ENCODE measurements at places on chromosomes 11 and 22. TPM values are rescaled to one million over a fixed set of nuclear protein-coding genes. Genes with fewer than 3 reads are reported as not detected.

Gene YPEL1
- total RNA-seq, result 0.23 TPM

Gene GLYAT
- total RNA-seq, result not detected

Gene RFPL3
- total RNA-seq, result not detected

Gene WNT11
- 1.4 TPM for total RNA-seq

Gene OR4X2
- not detected for total RNA-seq

Gene AASDHPPT
- total RNA-seq, result 32.7 TPM

Gene CNGA4
- 0.03 TPM for total RNA-seq

Gene TIRAP
- total RNA-seq, result 5.9 TPM

Gene TBX10
- not detected for total RNA-seq

Gene CARNS1
- total RNA-seq, result 0.29 TPM

Gene MYEOV
- total RNA-seq, result 112 TPM

Gene GLB1L2
- total RNA-seq, result 1.9 TPM

Gene TMA7B
- total RNA-seq, result not detected

Gene KCNK4
- not detected for total RNA-seq

Gene TRIM48
- total RNA-seq, result not detected

Gene MMP7
- 24.6 TPM for total RNA-seq

Gene TYR
- total RNA-seq, result not detected

Gene BIK
- 1.5 TPM for total RNA-seq

Gene SYT7
- 0.72 TPM for total RNA-seq

Gene VSIG10L2
- total RNA-seq, result not detected

Gene MFNG
- 1.4 TPM for total RNA-seq

Gene MMP1
- total RNA-seq, result 0.84 TPM

Gene ANGPTL5
- total RNA-seq, result 0.05 TPM

Gene CRACR2B
- total RNA-seq, result 4.8 TPM

Gene CALCA
- total RNA-seq, result not detected

Gene PGA5
- total RNA-seq, result not detected

Gene CHRNA10
- 0.78 TPM for total RNA-seq

Gene PRDM10
- total RNA-seq, result 1.5 TPM

Gene GDPD4
- total RNA-seq, result not detected

Gene SLC22A9
- total RNA-seq, result not detected

Gene MDK
- total RNA-seq, result 21.8 TPM

Gene GPR83
- total RNA-seq, result 0.08 TPM

Gene OR51I1
- total RNA-seq, result not detected

Gene LGR4
- total RNA-seq, result 31.6 TPM

Gene SNX19
- total RNA-seq, result 13.9 TPM

Gene ZNF280B
- 1.3 TPM for total RNA-seq

Gene KRTAP5-7
- not detected for total RNA-seq

Gene NXPE1
- total RNA-seq, result not detected

Gene ISX
- total RNA-seq, result not detected
